ENCODE measurements at places on chromosomes 4 and X. TPM values are rescaled to one million over a fixed set of nuclear protein-coding genes. Genes with fewer than 3 reads are reported as not detected.
A peak's percentile ranks its signal among the peaks of the same experiment; 100 is the strongest.

Gene FGG
- total RNA-seq = not detected

Gene BEND2
- 0.13 TPM for total RNA-seq

Gene TMEM35A
- total RNA-seq = 2.1 TPM

Gene ADH1B
- total RNA-seq = 259 TPM

DNA sequence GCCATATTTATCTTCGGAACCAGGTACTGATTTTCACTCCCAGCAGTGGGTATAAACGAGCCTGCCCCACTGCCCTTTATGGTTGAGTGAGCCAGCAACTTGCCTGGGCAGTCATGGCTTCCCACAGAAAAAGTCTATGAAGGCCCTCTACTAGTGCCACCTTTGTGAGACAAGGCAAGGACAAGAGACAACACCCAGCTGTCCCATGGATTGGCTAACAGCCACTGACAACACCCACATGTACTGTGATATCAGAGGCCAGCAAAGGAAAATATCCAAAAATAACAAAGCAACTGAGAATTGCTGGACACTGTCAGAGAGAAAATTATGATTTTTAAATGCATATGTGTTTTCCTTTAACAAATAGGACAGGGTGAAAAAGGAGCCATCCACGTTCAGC is 248.4 kb upstream of the TTC29 start:
- H3K4me3 ChIP-seq = no peak overlapping the region
- DNase-seq = peak; percentile 28
- no peaks in the 10 kb centered on the region for H3K27me3 ChIP-seq
- peak overlapping the region; percentile 51 for H3K27ac ChIP-seq
- H3K4me1 ChIP-seq = peaks cover 14% of the 10 kb centered on the region

Gene CT45A2
- not detected for total RNA-seq

- H3K4me3 ChIP-seq = no peak within 1 kb of the TSS
- H3K27me3 ChIP-seq = no peaks in the 10 kb centered on the region
- H3K4me1 ChIP-seq = no peaks in the 10 kb centered on the region
- H3K27ac ChIP-seq = no peak within 1 kb of the TSS
- DNase-seq = no peak
Observed at GRCh38 chrX:151912780-151913179, at the start of gene MAGEA4. TSS of gene MAGEA4 (plus strand) at chrX:151912889. CDS start at chrX:151923665, 10,776 bp downstream.

DNA sequence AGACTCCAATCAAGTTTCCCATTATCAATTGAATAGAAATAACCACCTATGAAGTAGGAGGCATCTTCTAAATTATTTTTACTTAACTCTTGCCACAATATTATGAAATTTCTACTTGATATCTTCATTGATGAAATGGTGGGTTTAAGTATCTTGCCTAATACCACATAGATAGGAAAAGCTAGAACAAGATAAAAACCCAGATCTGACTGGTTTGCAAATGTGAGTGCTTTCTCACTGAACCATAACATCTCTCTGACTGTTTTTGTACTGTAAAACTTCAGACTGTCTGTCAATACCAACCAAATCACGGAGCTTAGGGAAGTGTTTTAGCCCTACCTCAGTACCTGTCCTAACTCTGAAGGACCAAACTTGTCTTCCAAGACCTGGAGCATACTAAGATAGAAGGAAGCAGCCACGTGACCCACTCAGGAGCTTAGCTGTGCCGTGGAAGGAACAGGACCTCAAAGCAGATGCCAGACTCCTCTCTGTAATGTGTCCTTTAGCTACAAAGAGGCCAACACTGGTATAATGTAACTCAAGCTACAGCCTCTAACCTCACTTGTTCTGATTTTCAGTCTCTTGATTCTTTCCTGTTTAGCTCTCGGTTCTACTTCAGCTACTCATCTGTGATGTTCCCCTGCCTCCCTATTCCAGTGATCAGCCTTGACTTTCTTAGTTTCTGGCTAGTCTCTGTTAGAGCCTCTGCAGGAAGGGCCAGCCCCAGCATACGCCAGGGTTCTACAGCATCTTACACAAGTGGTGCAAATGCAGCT is 84.4 kb downstream of the LRP2BP start:
- peak overlapping the region; percentile 36 for H3K27ac ChIP-seq
- H3K4me1 ChIP-seq = peaks cover 21% of the 10 kb centered on the region
- no peaks in the 10 kb centered on the region for H3K27me3 ChIP-seq
- H3K36me3 ChIP-seq = peaks cover 4% of the 10 kb centered on the region

DNA sequence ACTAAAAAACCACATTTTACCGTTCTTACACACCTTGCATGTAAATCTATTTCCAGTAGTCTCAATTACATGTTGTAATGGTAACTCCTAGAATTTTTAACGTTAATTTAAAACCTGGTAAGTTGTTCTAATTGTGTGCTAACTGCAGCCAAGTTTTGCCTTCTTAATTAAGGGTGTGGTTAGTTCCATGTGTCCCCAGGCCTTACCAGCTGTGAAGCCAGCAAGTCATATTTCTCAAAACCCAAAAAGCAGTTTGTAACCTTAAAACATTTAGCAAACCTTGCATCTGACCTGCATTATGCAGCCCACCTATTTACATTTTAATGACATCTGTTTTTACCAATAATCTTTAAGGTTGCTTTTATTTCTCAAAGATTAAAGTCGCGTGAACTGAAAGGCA is 18.4 kb upstream of the FAM47E start:
- no peaks in the 10 kb centered on the region for H3K27me3 ChIP-seq
- no peak overlapping the region for H3K27ac ChIP-seq
- H3K4me1 ChIP-seq = peaks cover 29% of the 10 kb centered on the region
- DNase-seq = no peak
- no peaks in the 10 kb centered on the region for H3K36me3 ChIP-seq

Gene ZDHHC15
- 4.6 TPM for total RNA-seq

Gene SOD3
- total RNA-seq = 161 TPM

Gene CXCL8
- total RNA-seq = 2.8 TPM

Gene PABPC1L2A
- not detected for total RNA-seq

DNA sequence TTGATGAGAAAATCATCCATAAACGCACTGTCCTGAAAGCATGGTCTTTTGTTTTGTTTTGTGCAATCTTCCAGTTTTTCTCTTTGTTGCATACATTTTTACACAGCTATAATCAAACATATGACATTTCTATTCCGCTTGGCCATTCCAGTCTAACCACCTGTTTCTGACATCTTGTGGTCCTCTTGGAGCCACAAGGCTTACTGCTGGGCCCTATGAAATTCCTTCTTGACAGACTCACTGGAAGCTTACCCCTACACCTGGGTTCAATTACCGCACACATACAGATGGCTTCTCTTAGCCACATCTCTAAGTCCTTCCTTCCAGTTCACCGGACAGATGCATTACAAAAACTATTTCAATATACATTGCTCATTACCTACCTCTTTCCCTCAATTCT is 72.4 kb downstream of the PAPSS1 start:
- peaks cover 12% of the 10 kb centered on the region for H3K36me3 ChIP-seq
- no peak for DNase-seq
- no peak overlapping the region for H3K4me3 ChIP-seq

DNA sequence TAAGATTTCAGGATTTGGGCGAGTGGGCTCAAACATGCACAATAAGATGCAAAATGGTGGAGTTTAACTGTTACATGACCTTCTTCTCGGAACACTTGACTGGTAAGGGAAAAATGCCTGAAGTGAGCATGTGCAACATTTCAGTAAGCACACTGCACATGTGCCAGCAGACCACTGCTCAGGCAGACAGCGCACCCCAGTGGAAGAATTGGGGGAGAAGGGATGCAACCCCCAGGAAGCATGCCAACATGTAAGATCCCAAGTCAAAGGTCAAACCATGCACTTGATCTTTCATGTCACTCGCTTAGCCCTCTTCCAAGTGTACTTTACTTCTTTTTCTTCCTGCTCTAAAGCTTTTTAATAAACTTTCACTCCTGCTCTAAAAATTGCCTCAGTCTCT is 256.3 kb downstream of the CENPC start:
- no peak for DNase-seq
- no peak overlapping the region for H3K27ac ChIP-seq
- H3K27me3 ChIP-seq = no peaks in the 10 kb centered on the region
- no peaks in the 10 kb centered on the region for H3K36me3 ChIP-seq
- no peak overlapping the region for H3K4me3 ChIP-seq
- no peaks in the 10 kb centered on the region for H3K4me1 ChIP-seq

GRCh38 chrX:68443155-68443868 is 10.0 kb upstream of the OPHN1 start:
- no peak overlapping the region for H3K27ac ChIP-seq
- no peak overlapping the region for H3K4me3 ChIP-seq

Gene FAM9B
- not detected for total RNA-seq

- no peaks in the 10 kb centered on the region for H3K4me1 ChIP-seq
- H3K36me3 ChIP-seq = no peaks in the 10 kb centered on the region
Observed at GRCh38 chr4:62075089-62075488, 875.0 kb downstream of the ADGRL3 start.

DNA sequence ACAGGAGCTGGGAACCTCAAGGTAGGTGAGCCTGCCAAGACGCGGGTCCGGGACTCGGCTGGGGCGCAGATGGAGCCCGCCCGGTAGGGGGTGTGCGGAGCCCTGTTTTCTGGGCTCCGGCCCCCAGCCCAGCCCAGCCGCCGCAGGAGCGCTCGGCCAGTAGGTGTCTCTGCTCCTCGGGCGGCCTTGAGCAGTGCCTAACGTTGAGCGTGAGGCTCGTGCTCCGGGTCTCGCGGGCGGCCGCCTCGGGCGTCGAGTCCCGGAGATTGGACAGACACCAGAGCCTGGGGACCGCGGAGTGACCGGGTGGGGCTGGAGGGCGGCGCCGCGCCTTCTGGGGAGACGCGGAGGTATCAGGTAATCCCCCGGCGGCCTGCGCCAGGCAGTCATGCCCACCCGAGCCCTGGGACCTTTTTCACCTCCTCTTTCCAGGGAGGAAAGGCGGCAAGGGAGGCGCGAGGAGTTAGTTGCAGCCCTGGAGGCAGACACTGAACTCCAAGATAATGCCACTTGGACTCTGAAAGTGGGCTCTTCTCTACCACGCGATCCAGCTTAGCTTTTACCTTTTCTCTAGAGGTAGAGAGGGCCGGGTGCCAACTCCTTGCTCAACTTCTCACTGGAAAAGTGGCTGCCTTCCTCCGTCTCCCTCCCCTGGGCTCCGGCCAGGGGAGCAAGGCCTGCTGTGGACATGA is 14.5 kb upstream of the FGG start:
- peak overlapping the region; percentile 3 for H3K4me3 ChIP-seq
- DNase-seq = peak; percentile 82
- H3K27ac ChIP-seq = peak overlapping the region; percentile 53
- no peaks in the 10 kb centered on the region for H3K27me3 ChIP-seq
- no peaks in the 10 kb centered on the region for H3K36me3 ChIP-seq
